ENCODE measurements at places on chromosomes 7 and 10. TPM values are rescaled to one million over a fixed set of nuclear protein-coding genes. Genes with fewer than 3 reads are reported as not detected.
A peak's percentile ranks its signal among the peaks of the same experiment; 100 is the strongest.

DNA sequence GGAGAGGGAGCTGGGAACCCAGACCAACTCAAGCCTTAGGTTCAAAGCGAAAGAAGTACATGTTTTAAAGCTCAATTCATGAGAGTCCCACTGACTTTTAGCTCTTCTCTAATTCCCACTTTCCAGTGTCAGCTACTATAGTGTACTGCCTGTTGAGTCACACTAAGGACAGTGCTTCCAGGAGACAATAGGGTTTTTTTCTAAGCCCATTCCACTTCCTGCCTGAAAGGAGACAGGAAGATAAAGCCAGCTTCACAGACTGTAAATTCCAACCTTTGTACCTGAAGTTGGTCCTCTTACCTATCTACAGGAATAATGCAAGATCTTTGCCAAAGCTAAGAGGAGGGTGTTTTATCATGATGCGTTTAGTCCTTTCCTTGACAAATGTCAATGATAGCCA lies 4.4 kb downstream of the MSRB2 start:
- peak; percentile 51 for DNase-seq

DNA sequence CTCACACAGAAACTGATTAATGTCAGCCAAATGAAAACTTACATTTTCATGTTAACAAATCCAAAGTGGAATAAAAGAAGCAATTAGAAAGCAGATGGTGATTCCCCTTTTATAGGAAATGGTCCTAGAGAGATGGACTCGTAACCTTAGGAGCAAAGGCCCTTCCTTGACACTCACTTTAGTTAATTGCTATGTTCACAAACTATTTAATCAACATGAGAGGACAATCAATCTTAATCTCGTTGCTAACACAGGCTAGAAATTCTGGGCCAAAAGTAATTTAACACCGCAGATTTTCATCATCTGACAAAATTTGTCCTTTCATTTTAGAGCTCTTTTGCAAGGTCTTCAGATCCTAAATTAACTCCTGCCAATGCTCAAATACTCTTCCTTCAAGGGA lies 64.0 kb upstream of the DNAJB12 start:
- DNase-seq: no peak

DNA sequence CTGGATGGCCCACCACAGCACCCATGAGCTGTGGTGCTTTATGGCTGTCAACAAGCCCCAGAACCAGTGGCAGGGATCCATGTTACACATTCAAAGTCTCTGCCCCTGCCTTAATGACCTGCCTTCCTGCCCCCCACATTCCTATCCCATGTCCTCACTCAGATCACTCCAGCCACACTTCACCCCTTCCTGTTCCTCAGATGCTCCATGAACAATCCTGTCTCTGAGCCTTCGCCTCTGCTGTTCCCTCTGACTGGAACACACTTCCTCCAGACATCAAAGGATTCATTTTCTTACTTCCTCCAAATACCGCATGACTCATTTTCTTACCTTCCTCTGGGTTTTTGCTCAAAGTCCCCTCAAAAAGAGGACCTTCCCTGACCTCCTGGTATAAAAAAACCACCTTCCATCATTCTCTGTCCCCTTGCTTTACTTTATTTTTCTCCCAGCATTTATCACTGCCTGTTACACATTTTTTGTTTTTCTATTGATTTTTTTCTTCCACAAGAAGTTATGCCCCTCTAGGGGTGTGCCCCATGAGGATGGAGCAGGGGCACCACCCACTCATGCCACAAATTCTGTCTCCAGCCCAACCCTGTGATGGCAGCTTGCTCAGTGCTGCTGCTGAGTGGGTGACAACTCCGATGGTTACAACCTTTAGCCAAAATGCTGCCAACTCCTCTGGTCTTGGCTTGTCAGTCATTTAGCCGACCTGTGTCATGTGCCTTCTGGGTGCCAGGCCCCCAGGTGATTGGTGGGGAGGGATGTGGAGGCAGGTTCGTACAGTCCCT lies 18.2 kb downstream of the COL13A1 start:
- no peak for DNase-seq

- no peak for DNase-seq
These were observed 190.0 kb upstream of the LYZL2 start for GRCh38 chr10:30819341-30820181.

DNA sequence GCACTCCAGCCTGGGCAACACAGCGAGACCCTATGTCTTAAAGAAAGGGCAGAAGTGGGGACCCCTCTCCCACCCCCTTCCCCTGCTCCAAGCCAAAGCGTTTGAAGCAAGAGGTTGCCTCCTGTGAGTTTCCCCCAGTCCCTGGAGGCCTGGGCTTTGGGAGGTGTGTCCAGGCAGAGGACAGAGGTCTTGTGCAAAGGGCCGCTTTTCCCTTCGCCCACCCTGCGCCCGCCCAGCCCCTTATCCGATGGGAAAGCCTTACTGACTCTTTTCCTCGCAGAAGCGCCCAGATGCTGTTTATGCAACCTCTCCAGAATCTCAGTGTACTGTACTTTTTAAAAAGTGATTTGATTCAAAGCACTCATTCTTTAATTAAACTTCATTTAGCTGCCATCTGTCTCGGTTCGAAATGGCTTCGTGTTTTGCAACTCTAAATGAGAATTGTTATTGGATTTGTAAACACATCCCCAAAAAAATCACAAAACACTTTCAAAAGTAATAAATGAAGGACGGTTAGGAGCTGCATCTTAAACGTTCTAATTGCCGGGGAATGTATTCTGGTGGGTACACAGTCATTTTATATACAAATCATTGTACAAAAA lies 50.5 kb upstream of the GTF2I start:
- no peak for DNase-seq

GRCh38 chr7:37035631-37036030 lies 311.3 kb upstream of the AOAH start:
- no peak for DNase-seq

DNA sequence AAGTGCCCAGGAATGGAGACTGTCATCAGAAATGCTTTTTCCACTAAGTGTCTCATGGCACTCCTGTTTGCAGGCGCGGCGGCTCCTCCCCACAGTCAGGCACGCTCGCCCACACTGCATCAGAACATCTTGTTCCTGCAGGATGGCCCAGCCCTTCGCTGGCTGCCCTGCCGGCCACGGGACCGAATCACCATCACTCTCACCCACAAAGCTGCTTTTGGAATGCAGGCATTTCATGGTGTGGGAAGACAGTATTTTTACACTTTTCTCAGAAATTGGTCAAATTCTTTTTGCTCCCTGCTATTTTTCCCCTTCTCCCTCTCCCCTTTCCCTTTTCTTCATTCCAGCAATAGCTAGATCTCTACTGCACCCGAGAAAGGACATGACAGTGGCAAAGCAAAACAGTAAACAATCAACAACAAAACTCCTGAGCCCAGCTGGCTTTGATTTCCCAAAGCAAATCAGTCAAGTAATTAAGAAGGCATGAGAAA lies 176.1 kb upstream of the TNS3 start:
- no peak for DNase-seq

DNA sequence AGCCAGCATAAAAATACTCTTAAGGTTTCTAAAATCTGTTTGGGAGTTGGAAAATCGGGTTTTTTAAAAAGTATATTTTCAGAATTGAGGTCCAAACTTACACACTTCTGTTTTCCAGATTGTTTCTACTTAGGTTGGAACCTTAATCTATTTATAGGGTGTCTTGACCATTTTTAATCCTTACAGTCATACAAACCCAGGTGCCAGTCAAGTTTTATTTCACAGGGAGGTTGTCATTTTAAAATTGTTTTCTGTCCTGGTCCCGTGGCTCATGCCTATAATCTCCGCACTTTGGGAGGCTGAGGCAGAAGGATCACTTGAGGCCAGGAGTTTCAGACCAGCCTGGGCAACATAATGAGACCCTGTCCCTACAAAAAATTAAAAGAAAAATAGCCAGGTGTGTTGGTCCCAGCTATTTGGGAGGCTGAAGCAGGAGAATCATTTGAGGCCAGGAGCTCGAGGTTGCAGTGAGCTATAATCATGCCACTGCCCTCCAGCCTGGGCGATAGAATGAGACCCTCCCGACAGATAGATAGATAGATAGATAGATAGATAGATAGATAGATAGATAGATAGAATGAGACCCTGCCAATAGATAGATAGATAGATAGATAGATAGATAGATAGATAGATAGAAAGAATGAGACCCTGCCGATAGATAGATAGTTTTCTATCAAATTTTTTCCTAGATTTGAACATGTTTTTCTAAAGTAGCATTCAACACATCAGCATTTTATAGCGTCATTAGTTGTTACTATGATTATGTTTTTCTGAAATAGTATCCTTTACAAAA lies 47.3 kb upstream of the NCF1 start:
- no peak for DNase-seq

DNA sequence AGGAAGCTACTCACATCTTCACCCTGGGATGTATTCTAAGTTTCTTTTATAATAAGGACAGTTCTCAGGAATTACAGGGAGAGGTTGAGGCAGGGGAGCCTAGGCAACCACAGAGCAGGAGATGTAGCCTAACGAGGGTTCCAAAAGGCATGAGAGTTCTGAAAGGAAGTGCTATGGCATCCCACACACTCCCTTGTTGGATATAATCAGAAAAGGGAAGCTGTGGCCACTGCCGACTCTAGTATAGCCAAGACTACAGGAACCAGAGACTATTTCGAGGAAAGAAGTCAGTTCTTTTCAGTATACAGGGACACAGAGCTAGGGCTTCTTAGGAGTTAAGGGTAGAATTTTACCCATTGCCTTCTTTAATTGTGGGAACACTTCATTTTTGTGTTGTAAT lies 11.0 kb downstream of the PRR15 start:
- DNase-seq: no peak

Gene SH2D4B
- total RNA-seq: not detected

Gene TEX36
- not detected for total RNA-seq

Gene LRRC4
- total RNA-seq: 0.35 TPM

All from foreskin keratinocyte (primary cell).